ENCODE measurements at places on chromosomes 4 and X. TPM values are rescaled to one million over a fixed set of nuclear protein-coding genes. Genes with fewer than 3 reads are reported as not detected.
A peak's percentile ranks its signal among the peaks of the same experiment; 100 is the strongest.

DNA sequence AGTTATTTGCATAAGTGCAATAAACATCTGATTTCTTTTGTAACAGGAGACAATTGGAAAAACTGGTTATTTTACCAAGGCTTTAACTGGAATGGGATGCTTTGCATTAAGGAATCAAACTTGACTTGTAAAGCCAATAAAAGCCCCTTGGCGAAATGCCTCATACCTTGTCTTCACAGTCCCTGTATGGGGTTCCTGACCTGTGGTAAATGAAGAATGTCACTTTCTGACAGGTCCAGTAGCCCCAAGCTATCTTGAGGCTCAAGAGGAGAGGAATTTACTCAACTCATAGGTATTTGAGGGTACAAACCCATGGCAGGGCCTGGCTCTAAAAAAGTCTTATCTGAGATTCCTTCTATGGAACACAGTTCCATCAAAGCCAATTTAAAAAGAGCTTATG, 78.0 kb downstream of the ACOX3 start:
- no peaks in the 10 kb centered on the region for H3K27me3 ChIP-seq
- H3K36me3 ChIP-seq: peaks cover 7% of the 10 kb centered on the region
- peaks cover 1% of the 10 kb centered on the region for H3K4me1 ChIP-seq
- no peak overlapping the region for H3K27ac ChIP-seq
- no peak overlapping the region for H3K4me3 ChIP-seq
- DNase-seq: no peak

DNA sequence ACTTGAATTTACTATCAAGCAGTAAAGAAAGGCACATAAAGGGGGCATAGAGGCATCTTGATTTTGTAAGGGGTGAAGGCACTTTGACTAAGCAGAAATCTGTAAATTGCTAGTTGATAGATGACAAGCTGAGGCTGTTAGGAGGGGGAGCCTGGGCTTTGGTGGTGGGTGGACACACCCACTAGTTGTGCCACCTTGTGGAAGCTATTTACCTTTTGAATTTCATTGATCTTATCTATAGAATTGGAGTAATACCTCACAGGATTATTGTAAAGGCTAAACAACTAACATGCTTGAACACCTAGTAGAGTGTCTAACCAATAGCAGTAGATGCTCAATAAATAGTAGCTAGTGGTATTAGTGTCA, 142.8 kb upstream of the KCNIP4 start:
- H3K4me3 ChIP-seq: no peak overlapping the region
- DNase-seq: no peak
- H3K36me3 ChIP-seq: no peaks in the 10 kb centered on the region
- no peaks in the 10 kb centered on the region for H3K4me1 ChIP-seq
- H3K27ac ChIP-seq: no peak overlapping the region

Gene GRIA2
- 0.38 TPM for total RNA-seq

Gene LRCH2
- 1.0 TPM for total RNA-seq

Gene HERC5
- total RNA-seq: 19.3 TPM

Gene MUC7
- not detected for total RNA-seq

- peak; percentile 13 for DNase-seq
- H3K4me3 ChIP-seq: no peak overlapping the region
- no peak overlapping the region for H3K27ac ChIP-seq
These were observed 534.4 kb downstream of the MID1IP1 start for GRCh38 chrX:39335513-39336235.

Gene CXCR3
- total RNA-seq: 1.6 TPM
